Activated CD4-positive, alpha-beta T cell treated with anti-CD3 and anti-CD28 coated beads, Interleukin-2, Interleukin-6, amounts not matched to agents 100 ng/mL and 50 ng/mL, durations not matched to agents 16 hours and 8 hours (primary cell): ENCODE measurements at places on chromosomes 4 and X.

GRCh38 chr4:121070274-121070673 is 2.1 kb downstream of the NDNF start:
- DNase-seq, result no peak

- DNase-seq, result peak; percentile 39
Observed at GRCh38 chrX:65451663-65452062, 82.9 kb downstream of the LAS1L start.

DNA sequence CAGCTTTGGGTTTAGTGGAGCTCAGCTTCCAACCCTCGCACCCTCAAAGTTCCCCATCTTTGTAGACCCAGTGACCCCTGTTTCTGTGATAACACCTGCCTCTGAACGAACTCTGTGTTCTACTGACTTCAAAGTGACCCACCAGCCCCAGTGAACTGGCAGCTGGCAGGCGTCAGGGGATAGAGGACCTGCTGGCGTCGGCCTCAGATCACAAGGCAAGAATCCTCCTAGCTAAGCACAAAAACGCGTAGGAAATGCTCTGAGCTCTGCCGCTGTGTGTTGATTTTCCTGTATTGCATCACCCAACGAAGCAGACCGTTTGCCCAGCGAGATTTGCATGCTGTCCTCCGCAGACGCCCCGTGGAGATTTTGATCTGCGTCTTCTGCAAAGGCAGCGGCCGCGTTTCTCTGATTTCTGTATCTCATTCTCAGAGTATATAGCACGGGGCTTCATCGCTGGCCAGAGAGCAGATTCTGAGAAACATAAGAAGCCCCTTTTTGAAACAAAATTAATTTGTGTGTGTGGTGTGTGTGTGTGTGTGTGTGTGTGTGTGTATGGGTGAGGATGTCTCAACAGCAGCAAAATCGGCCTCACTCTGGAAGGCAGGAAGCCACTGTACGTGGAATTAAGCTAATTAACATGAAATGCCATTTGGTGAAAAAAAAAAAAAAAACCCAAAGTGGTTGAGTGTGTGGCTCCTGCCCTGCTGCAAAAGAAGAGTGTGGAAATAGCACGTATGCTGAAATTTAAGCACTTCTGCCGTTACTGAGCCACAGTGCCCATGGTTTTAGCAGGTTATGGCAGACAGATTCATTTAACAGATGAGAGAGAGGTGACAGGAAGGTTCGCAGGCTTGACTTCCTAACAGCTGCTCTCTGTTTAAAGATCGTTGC is 29.2 kb upstream of the ASMTL start:
- DNase-seq, result peak; percentile 91

- DNase-seq, result no peak
Observed at GRCh38 chr4:57042711-57043169, 64.0 kb downstream of the POLR2B start.

- no peak for DNase-seq
Observed at GRCh38 chrX:132444936-132445335, 43.9 kb downstream of the MBNL3 start.

- no peak for DNase-seq
Observed at GRCh38 chr4:123297836-123298235, 98.8 kb upstream of the SPRY1 start.

DNA sequence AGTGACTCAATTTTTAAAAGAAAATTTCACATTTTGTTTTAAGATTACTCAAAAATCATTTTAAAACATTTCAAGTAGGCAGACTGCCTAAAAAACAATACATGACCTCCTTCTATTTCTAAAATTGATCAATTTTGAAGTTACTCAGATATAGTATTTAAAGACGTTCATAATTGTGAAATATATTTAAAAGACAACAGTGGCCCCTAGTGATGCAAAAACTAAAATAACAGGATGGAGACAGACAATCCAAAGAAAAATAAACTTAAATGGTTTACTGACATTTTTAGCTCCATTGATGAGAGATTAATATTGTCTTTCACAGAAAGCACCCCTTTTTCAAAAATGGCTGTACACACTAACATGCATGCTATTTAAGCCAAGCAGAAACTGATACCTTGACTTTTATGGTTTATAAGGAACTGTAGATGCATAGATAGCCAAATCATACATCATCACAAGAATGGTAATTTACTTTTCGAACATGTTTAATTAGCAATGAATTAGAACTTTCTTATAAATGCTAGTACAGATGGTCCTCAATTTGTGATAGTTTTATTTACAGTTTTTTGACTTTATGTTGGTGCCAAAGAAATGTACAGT is 69.8 kb upstream of the FAT4 start:
- DNase-seq, result no peak

GRCh38 chr4:134585972-134586371 is 384.4 kb upstream of the PABPC4L start:
- no peak for DNase-seq

DNA sequence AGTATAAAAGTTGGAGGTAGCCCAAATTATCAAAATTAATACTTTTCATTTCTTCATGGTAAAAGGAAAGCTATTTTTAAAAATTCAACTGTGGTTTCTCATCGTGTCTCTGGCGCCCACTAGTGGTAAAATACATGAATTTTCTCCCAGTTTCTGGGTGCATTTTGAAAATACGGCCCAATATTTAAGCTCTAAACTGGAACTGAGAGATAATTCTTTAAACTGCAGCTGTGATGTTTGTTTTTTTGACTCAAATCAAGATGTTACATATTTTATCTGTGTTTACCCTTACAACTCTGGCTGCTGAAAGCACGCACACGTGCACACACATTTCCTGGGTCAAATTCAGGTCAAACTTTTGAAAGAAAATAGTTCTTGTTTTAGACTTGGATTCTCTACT is 123.9 kb upstream of the ACSL4 start:
- peak; percentile 49 for DNase-seq

DNA sequence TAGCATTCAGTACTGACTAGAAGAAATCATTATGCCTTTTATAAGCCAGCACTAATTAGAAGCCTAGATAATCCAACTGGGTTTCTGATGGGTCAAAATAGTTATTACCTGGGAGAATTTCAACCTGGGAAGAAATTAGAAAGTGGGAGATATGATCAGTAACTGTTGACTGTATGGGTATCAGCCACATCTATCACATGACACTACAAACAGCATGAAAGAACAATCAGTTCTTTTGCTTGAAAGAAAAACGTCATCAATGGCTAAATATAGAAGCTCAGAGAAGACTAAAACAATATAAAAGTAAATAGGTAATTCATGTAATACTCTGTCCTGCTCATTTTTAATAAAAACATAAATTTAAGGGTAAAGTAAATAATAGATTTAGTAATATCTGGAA is 145.1 kb downstream of the CAMK2D start:
- DNase-seq, result no peak

DNA sequence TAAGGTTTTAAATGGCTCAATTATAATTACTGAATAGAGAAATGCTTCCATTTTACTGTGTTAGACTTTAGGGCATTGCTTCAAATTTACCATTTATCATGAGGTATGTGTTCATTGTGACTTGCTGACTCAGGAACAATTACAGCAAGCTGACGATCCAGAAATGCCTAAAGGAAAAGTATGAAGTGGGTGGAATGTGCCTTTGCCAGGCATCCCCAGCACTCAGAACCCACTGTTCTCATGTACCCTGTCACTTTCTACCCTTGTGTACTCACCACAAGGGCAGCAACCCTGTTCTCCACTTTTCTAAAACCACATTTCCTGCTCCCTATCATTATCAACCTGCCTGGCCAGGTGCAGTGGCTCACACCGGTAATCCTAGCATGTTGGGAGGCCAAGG is 41.5 kb downstream of the QRFPR start:
- DNase-seq, result no peak

- peak; percentile 21 for DNase-seq
Observed at GRCh38 chrX:79524642-79525041, 157.5 kb upstream of the ITM2A start.

DNA sequence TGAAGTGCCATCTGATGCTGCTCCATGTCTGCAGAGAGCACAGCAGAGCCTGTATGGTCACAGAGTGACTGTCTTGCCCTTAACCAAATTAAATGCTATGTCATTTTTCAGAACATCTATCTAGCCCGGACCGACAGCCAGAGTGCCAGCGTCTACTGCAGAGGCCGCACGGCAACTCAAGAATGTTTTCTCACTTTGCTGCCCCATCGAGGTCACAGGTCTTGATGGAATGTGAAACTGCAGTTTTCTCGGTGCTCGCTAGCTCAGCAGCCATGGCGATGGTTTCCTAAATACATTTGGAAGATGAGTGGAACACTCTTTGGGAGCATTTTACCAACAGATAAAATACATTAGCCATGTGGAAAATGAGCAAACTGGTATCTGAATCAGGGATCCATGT is 125.7 kb downstream of the ENPP6 start:
- DNase-seq, result no peak

GRCh38 chrX:115367951-115368350 is 78.4 kb downstream of the LUZP4 start:
- DNase-seq, result no peak

- DNase-seq, result no peak
Observed at GRCh38 chrX:137032341-137032694, 1.5 kb downstream of the GPR101 start.

- DNase-seq, result no peak
Observed at GRCh38 chrX:143661286-143661685, 25.4 kb upstream of the SLITRK4 start.

- DNase-seq, result no peak
Observed at GRCh38 chr4:81704461-81704860, 232.8 kb upstream of the RASGEF1B start.

GRCh38 chr4:152848508-152848907 is 68.8 kb downstream of the ARFIP1 start:
- DNase-seq, result no peak

- no peak for DNase-seq
Observed at GRCh38 chr4:16158504-16158852, 67.8 kb downstream of the TAPT1 start.

DNA sequence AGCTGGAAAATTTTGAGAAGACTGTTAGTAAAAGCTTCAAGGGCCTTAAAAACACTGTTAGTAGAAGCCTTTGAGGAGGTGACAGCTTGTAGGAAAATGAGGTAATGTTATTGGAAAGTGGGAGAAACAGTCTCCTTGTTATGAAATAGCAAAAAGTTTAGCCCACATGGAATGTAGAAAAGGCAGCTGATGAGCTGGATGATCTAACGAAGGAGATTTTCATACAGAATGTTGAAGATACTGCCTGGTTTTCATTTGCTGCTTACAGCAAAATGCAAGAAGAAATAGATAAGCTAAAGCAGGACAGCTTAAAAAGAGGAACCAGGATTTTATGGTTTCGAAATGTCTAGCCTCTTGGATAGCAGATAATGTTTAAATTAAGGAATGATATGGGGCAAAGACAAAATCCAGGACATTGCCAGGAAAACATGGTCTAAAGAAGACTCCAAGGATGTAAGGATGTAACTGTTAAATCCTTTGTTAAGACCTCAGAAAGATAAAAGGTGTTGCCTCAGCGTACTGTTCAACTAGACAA is 10.2 kb upstream of the STBD1 start:
- no peak for DNase-seq

GRCh38 chr4:182688081-182688480 is 229.1 kb downstream of the DCTD start:
- DNase-seq, result no peak

DNA sequence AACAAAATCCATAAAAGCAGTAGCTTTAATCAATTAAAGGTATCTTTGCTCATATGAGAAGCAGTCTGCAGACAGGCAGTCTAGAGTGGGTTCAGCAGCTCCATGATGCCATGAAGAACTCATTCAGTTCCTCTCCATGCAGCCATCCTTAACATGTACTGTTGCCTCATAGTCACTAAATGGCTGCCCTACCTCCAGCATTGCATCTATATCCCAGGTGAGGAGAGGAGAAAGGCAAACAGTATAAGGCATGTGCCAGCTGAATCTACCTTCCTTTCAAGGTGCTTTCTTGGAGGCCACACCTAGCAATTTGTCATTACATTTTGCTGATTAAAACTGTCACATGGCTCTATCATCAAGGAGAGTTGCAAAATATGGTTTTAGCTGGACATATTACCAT is 13.2 kb downstream of the CFAP99 start:
- DNase-seq, result no peak

DNA sequence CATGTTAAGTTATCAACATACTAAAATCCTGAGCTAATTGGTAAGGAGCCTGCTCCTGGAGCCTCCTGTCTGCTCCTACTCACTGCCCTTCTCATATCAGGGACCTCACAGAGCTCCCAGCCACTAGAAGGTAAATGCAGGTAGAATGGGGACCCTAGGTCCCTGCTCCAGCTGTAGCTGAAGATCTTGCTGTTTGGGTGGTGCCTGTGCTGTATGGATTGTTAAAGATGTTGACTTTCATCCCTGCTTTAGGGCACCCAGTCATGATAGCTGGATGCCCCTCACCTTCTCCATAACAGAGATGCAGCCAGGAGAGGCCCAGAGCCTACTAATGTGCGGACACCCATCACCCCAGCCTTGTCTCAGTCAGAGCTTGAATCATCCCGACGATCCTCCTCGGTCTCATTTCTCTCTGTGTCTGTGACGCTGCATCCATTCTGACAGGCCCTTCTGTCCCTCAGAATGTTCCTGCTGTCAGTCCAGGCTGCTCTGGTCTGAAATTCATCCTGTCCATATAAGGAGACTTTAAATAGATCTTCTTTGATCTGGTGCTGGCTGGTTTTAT is 341.7 kb upstream of the GATB start:
- no peak for DNase-seq

DNA sequence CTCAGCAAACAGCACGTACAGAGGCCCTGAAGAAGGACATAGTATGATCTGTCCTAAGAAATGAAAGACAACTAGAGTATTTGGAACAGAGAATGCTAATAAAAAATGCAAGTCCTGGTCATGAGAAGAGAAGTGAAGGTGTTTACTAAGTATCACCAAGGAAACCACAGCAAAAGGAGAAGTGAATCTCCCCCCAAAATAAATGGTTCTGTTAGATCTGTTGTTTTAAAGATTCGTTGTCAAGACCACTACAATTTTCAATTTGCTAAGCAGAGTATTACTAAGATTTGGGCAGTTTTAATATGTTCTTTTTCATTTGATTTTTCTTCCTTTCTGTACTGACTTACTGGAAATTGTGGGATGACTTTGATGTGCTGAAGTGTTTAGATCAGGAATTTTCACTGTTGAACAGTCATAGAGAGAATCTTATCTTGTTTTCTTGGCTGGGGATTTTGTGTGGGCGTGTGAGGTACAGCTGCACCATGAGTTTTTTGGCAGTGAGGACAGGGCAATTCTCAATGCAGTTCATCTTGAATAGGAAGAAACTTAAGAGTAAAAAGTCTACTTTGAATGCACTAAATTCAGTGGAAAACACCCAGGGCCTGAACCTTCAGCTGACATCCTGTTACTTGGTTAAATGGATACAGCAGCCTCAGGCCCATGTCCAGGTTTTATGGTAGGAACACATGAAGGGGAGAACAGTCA is 132.2 kb downstream of the STIM2 start:
- DNase-seq, result peak; percentile 33

- no peak for DNase-seq
Observed at GRCh38 chr4:69970071-69970470, 4.5 kb upstream of the CSN2 start.

- no peak for DNase-seq
Observed at GRCh38 chrX:121671649-121672048, 624.2 kb downstream of the GLUD2 start.

DNA sequence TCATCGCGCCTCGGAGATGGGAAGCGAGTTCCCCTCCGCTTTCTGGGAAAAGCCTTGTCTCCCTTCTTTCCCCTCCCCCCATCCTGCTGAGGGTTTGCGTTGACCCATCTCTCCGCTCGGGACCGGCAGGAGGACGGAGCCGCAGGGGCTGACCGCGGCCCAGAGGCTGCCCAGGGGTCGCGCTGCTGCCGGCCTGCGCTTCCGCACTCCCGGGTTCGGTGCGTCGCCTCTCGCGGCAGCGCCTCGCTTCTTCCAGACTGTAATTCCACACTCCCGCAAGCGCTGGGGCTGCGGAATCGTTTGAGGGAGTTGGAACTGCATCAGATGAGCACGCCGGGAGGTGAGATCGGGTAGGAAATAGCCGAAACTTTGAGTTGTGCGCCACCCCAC is 88.3 kb downstream of the BCOR start:
- no peak for DNase-seq
